ENCODE measurements at places on chromosomes 7 and 10. TPM values are rescaled to one million over a fixed set of nuclear protein-coding genes. Genes with fewer than 3 reads are reported as not detected.
A peak's percentile ranks its signal among the peaks of the same experiment; 100 is the strongest.

GRCh38 chr7:27872356-27873275 is 132.7 kb downstream of the TAX1BP1 start:
- DNase-seq = no peak

DNA sequence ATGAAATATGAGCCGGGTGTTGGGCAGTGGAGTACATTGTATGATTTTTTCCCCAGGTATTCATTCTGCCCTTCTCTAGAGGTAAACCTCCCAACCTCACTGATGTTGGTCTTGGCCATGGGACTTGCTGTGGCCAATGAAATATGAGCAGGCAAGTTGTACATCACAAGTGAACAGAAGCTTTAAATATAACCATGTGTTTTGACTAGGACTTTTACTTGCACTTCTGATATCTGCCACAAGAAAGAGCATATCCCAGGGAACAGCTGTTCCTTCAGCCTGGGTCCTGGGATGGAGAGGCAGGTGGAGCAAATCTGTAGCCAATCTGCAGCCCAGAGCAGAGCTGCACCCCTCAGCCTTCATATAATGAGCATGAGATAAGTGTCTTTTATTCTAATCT is 109.8 kb upstream of the PALS2 start:
- no peak for DNase-seq

DNA sequence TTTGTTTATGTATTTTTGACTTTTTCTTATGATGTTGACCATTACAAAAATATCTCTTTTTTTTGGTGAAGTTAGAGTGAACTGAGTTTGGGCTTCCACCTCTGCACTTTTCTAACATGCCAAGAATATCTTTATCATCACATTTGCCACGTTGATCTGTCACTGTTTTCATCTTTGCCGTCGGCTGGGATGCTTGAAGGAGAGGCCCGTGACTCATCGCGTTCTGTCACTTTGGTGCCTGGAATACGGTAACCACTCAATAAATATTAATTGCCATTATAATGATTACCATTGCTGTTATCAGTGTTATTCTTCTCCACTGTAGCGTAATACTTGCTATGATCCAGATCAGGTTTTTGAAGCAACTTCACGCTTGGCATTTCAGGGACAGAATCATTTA is 350.8 kb upstream of the PFKP start:
- no peak for DNase-seq

GRCh38 chr7:105718511-105718925 is 137.2 kb upstream of the EFCAB10 start:
- no peak for DNase-seq

DNA sequence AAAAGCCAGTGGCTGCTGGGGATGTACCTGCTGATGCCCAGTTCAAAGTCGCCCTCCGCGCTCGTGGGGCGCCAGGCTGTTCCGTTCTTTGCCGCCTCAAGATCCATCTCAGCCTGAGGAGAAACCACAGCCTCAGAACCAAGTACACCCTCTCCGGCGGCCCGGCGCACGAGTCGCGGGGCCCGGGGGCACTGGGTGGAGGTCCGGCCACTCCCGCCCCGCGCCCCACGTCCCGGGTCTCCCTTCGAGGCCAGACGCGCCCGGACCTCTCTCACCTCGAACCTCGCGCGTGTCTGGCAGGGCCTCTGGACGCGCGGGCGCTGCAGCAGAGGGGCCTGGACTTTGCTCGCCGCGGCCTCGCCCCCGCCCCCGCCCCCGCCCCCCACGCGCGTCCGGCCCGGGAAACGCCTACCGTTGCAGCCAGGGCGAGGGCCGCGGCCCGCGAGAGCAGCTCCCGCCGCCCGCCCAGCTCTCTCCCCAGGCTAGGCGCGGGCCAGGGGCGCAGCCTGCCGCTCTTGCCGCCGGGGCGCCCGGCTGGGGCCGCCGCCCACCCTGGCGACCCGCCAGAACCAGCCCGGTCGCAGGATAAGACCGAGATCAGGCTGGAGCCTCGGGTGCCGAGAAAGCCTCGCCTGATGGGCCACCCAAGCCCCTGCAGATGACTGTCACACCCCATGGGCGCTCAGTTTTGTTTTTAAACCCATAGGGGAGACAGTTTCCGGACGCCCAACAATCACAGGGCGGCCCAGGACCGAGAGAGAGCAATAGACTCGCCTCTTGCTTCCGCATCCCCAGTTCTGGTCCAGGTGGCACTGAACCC is at the start of gene ABCB4:
Gene ABCB4, minus strand, starts transcription at position 322 of the 820 bp plus-strand sequence. Its CDS starts 215 bp downstream, at position 107.
- DNase-seq = no peak

FGFR2 gene
- 7.4 TPM for total RNA-seq

SLC16A12 gene
- 2.6 TPM for total RNA-seq

CHAT gene
- not detected for total RNA-seq

GRCh38 chr7:94272821-94273583 is 121.7 kb upstream of the COL1A2 start:
- DNase-seq = no peak

DNA sequence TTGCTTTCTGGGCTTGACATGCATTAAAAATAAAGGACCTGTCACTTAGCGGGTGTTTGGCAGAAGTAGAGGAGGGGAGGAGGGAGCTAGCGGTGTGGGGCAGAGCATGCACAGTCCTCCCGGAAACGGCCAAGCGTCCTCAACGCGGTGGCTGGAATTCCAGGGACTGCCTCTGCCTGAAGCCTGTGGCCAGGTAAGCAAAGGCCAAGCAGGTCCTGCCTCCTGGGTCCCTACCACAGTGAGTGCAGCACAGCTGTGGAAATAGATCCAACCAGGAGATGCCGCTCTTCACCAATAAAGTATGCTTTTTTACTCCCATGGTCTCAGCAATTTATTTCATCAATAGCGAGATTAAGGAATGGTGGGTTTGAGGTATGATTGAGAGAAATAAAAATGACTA is 323.4 kb downstream of the WDR37 start:
- no peak for DNase-seq

CUZD1 gene
- not detected for total RNA-seq

DNA sequence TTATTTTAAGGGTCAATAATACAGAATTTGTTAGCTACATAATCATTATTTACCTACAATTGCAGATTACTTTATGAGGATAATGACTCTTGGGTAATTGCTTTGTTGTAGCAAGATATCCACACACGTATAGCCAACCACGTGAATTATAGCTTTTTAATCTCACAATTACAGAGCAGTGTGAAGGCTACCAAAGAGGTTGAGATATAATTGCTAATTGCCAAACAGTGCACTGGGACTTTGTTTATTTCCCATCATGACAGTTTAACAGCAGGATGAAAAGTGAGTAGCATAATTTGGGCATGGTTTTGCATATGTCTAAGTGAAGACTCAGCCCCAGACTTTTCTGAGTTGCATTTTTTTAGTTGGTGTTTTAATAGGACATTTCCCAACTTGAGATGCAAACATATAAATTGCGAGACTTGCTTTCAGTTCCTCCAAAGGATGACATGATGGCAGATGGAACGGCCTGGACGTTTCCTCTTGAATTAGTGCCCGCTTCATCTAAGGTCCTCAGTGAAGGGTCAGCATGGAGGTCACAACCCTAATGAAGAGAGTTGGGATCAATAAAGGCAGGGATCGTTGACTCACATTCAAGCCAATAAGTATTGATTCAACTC is 180.7 kb upstream of the GPR26 start:
- DNase-seq = no peak

- DNase-seq = no peak
Observed at GRCh38 chr10:106136175-106136574, 1028.3 kb downstream of the SORCS1 start.

GRCh38 chr7:74625446-74625845 is 32.1 kb upstream of the GTF2I start:
- peak; percentile 43 for DNase-seq

DNA sequence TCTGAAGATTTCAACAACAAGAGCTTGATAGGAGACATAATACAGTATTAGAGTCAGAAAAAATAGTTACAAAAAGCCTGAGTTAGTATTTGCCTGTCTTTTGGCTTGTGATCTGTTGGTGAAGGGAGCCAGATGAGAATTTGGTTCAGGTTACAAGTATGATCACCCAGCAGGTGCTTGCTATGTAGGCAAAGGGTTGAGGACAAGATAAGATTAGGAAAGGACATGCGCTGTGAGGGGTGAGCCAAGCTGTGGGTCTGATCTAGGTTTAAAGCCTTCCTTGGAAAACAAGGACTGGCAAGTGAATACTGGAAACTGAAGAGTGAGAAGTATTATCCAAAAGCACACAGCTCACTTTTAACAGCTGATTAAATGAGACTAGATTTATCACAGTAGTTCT is 28.7 kb upstream of the CD36 start:
- no peak for DNase-seq

DNA sequence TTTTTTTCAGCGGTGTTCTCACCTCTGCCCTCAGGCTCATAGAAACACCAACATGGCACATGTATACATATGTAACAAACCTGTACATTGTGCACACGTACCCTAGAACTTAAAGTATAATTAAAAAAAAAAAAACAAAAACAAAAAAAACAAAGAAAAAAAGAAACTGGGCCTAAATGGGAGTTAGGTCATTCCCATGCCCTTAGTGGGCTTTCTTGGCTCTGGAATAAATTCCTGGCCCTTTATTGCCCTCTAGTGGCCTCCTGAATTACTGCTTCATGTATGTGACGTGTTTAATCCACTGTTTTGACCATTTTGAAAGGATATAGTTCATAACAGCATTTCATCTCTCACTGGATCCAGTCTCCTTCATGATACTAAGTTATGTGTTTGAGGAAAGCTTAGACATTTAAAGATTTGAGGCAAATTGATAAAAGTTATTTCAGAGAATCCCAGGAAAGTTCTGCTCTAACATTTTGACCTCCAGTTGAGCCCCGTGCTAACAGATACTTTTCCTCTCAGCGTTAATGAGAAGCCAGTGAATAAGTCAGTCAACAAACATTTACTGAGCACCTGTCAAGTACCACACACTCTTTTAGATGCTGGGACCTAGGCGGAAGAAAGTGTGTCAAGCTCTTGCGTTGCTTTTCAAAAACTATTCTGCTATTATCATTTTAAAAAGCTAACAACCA is 54.7 kb upstream of the SYPL1 start:
- DNase-seq = peak; percentile 30

ADRA2A gene
- total RNA-seq = not detected

DNA sequence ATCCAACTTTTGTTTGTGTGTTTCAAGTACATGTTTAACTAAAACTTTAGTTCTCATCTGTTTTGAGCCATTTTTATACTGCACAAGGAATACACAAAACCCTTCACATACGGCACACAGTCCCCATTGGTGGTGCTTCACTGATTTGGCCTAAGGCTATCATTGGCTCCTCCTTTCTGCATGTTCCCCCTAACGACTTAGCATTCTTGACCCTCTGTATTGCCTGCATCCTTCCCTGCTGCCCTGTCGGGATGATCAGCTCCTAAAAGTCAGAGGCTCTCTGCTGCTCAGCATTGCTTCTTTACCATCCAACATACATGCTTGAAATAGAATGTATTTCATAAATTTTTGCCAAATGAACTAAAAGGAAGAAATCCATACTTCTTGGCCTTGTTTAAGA is 111.4 kb upstream of the ABCB5 start:
- DNase-seq = no peak

DNA sequence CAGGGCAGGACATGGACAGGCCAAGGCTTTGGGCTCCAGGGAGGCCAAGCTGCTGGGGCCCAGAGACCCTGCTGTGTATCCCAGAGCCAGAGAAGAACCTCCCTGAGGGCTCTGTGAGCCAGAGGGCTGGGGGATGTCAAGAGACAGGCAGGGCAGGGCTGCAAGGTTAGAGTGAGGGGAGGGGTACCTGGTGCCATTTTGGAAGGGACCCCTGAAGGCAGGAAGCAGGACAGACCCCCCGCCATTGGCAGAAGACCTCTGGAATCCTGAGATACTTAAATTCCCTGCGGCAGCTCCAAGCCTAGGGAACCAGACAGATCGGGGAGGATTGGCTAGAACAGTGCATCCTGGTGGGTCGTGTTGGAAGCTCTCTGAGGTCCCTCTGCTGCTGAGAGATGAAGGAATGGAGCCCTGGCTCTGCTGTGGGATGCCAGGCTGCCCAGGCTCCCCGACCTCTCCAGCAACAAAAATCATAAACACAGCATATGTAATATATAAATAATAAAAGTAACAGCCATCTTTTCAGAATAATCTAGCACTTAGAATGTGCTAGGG is 75.0 kb downstream of the LHPP start:
- no peak for DNase-seq

ITGB1 gene
- 953 TPM for total RNA-seq

DNA sequence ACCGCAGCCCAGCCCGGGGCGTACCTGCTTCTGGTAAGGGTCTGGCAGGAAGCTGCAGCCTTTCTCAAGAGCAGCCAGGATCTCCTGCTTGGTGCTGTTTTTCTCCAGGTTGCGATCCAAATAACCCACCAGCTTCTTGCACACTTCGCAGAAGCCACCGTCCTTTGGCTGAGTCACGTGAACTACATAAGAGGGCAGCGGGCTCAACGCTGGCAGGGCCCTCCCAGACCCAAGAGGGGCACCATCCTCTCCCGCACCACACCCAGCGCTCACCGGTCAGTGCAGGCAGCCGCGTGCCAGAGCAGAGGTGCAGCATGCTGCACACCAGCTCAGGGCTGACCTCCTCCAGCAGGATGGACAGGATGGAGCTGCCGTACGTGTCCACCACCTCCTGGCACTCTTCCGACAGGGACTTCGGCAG is 31.6 kb downstream of the PSAP start:
- DNase-seq = no peak
